Stimulated activated CD4-positive, alpha-beta T cell treated with anti-CD3 and anti-CD28 coated beads, Interleukin-1b, Interleukin-23, amount 100 ng/mL, for 4 hours (primary cell): ENCODE measurements at places on chromosomes 5 and 9.

DNA sequence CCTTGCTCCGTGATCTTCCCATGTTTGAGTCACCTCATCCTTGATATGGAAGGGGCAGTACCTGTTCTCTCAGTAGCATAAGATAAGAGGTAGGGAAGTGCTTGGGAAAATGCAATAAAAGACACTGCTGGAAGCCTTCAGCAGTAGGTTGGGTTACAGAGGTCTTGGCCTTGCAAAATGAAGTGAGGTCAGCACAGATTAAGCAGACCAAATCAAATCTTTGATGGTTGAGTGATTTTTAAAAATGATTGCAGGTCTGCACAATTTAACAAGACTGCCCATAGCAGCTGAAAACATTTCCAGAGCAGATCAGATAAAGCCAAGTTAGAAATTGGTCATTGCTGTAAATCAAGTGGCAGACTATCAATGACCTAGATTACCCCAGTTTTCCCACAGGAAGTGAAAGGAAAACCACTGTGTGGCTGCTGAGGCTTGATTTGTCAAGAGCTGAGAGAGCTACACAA lies 32.9 kb downstream of the PALM2AKAP2 start:
- DNase-seq: no peak

GRCh38 chr5:33890131-33891032 lies 1.4 kb downstream of the ADAMTS12 start:
- DNase-seq: no peak

DNA sequence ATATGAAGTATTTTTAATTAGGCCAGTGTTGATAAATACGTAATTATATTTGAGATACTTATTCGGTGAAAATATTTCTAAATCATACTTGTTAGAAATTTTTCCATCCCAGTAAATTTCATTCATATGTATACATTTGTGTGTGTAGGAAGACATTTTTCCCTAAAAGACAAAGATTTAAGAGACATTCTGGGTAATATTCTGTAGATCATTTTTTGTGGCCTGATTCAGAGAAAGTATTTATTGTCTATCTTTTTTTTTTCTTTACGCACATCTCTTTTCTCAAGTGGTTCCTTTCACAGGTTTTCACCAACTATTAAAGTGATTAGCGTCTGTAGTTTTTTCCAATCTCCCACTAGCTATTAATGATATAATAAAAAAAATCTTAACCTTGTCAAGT lies 224.1 kb downstream of the MEF2C start:
- no peak for DNase-seq

DNA sequence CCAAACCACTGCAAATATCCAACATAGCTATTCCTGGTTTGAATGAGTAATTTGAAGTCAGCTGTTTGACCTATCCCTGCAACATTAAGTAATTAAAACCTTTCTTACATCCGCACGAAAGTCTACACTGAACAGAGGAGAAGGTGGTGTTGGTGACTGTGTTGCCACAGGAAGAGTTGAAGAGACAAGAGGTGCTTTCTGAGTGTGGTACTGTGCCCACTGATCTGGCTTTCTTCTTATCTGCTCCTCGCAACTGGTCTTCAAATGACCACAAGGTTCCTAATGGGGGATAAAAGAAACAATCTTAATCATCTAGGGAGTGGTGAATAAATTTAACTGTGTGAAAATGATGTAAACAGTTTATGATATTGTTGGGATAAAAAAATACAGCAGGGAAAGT lies 29.4 kb upstream of the PDCL start:
- no peak for DNase-seq
